Fibroblast of skin of right quadriceps (primary cell): ENCODE measurements at places on chromosomes 2 and 18.
A peak's percentile ranks its signal among the peaks of the same experiment; 100 is the strongest.

- DNase-seq, result no peak
These were observed 3.4 kb upstream of the TET3 start for GRCh38 chr2:73981081-73982001.

DNA sequence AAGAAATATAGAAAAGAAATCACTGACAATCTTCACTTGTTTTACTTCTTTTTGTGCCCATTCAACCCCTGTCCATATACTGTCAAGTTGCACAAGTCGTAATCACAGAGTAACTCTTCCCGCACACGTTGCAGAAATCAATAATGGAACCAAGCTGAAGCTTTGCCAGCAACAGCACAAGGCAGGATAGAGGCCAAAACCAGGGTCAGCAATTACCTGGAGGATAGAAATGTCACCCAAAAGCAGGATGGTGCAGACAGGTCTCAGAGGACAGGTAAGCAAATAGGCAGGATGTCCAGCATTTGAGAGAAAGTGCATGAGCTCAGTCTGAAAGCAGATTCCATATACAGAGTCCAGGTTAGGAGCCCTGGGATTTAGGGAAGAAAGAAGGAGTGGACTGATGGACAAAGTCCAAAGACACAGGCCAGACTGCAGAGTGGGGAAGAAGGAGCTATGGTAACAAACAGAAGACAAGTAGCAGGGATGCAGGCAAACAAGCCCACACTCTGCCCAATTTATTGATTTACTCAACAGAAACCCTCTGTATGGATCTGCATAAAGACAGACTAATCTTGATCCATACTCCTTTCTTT lies 52.7 kb downstream of the PID1 start:
- DNase-seq, result no peak

DNA sequence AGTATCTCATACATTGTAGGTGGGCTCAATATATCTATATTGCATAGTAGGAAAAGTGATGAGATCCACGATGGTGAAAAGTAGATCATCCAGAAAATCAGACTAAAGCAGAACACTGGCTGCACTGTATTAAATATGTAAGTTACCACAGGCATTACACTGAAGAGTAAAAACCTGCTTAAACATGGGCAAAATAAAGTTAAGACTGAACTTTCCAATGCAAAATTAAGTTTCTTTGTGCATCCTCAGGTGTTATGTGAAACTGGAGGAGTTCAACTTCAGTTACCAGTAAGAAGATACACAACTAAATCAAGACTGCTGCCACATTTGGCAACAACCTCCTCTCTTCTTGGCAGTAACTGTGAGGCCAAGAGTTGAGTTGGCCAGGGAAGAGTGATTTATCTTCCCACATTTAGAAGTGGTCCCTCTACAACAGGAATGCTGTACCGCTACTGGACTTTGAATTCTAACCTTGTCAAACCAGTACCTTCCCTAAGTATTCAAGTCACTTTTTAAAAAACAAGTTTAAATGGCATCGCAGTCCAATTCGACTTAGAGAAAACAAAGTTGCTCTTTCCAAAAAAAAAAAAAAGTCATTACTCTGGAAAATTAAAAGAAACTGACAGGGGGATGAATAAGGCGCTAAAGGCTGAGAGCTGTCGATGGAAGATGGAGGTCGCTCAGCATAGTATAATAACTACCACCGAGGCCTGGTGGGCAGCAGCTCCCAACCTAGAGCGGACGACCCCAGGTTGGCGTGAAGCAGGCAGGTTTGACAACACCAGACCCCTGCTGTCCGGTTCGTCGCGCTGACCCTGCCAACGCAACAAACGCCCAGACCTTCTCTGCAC lies 1.1 kb downstream of the MAP4K3 start:
- peak; percentile 46 for DNase-seq

- DNase-seq, result no peak
These were observed 18.6 kb downstream of the NGEF start for GRCh38 chr2:232994446-232994845.

DNA sequence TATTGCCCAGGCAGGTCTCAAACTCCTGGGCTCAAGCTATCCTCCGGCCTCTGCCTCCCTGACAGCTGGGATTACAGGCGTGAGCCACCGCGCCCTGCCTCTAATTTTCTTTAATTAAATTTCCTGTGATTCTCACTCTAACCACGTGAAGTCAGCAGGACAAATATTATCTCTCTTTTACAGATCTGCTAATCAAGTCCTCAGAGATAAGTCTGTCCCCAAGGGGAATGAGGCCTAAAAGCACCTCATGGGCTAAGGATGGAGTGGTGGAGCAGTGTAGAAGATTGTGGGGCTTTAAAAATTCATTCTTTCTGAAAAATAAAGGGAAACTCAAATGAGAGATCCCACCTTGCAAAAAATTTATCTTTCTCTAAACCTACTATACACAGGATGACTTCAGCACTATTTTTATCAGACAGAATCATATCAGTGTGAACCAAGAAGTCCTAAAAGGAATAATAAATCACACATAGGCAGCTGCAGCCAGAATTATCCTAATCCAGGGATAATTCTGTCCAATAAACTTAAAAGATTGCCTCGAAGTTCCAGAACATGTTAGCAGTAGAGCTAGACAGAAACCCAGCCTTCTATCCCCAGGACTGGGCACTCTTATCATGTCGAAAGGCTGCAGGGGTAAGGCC lies 38.3 kb upstream of the BMPR2 start:
- DNase-seq, result no peak

DNA sequence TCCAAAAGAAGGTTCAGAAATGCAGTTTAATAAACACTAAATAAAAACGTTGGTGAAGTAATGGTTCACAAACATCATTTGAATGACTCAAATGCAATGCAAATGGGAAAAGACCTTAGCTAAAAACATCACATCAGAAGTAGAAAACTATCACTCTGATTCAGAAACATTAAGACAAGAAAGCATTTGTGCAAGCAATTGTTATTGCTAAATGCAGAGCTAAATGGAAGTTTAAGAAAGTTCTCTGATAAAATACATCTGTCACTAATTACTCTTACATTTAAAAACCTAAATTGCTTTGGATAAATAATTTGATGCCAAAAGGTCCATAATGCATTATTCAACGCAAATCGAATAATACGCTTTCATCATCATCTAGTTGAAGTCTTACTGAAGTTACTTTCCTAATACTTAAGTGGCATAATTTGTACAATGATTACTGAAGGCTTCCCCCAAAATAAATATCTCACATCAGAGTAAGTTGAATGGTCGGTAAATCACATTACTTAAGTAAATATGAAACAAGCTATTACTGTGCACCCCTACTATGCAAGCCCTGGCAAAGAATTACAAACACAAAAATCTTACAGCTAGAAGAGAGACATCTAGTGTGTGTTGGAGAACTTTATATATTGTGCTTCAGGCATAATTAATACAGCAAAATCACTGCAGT lies 105.7 kb upstream of the KCTD1 start:
- DNase-seq, result no peak

- peak; percentile 83 for DNase-seq
These were observed 126.0 kb downstream of the OSBPL1A start for GRCh38 chr18:24271381-24272228.

- peak; percentile 77 for DNase-seq
These were observed 24.1 kb downstream of the MRPL35 start for GRCh38 chr2:86223140-86223926.
